CD4-positive, alpha-beta T cell treated with Interleukin-4 for 4 hours (primary cell): ENCODE measurements at places on chromosomes 2 and 18.

- no peak for DNase-seq
Measured at GRCh38 chr2:159890551-159891266, 92.7 kb upstream of the CD302 start.

DNA sequence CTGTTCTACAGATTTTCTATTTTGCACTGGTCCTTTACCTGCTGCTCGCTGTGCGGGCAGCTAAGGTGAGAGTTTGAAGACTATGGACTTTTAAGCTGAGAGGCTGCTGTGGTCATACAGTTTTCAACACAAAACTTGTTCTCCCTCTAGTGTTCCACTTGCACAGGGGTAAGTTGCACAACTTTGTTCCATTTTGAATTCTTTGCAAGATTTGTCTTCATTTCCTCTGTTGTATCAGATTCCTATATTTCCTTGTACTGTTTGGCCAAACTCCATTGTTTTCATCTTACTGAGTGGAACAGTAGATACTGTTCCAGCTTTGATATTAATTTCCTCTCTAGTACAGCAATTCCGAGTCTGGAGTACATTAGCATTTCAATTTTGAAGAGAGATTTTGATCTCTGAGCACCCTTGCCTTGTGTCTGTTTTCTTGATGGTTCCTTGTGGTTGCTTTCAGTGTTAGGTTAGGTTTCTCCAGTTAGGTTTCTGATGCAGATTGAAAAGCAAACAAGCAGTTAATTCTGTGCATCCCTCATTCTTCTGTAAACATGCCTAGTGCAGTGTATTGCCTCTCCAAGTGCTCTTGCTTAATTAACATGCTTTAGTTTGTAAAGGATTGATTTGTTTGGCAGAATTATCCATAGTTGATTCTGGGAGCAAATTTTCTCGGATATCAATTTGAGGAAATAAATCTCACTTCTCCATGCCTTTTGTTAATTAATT, 188.8 kb downstream of the PTPRM start:
- DNase-seq: no peak

- DNase-seq: no peak
Measured at GRCh38 chr2:80592106-80592505, 287.6 kb upstream of the LRRTM1 start.

DNA sequence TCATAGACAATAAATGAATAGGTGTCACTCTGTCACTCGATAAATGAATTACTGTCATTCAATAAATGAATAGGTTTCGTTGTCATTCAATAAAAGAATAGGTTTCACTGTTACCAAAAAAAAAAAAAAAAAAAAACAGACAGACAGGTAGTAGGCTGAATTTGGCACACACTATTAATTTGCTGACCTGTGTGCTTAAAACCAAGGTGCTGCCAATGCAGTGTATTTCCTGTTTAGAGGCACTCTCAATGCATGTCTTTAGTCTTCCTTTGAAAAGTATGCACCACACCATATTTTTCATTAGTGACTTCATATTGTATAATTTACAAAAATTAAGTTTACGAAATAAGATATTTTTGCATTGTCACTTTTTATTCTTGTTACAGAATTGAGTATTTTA, 16.2 kb downstream of the ANKRD62 start:
- no peak for DNase-seq

GRCh38 chr2:205273627-205274026, 408.7 kb upstream of the NRP2 start:
- DNase-seq: no peak

DNA sequence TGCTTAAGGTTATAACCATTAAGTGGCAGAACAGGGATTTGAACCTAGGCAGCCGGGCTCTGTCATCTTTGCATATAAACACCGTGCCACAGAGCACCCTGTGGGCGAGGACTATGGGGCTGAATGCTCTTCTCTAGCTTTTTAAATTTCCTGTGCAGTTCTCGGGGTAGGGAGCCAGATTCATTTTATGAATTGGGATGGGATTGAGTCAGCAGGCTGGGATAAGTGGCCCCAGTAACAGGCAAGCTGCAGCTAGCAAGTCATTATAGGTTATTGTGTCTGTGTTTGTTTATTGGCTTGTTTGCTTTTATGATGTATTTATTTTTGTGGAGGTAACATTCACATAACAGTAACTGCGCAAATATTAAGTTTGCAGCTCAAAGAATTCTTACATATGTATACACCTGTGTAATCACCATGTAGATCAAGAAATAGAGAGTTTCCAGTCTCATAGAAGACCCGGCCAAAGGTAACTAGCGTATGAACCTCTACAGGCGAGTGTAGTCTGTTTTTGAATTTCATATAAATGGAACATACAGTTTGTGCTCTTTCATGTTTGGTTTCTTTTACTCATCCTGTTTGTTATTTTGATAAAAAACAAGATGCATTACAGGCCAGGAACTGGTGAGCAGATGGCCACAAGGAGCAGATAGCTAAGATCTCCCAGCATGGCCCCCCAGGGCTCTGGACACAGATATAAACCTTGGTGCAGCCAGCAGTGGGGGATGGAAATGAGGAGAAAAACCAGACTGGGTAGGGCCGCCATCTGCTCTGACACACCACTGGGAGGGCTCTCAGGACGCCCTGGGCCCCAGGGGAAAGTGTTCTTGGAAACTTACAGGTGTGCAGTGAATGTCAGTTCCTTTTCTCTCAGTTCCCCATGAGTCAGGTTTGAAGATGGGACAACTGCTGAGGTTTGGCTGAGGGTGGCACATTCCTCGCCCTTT, 49.2 kb upstream of the GPR155 start:
- no peak for DNase-seq

DNA sequence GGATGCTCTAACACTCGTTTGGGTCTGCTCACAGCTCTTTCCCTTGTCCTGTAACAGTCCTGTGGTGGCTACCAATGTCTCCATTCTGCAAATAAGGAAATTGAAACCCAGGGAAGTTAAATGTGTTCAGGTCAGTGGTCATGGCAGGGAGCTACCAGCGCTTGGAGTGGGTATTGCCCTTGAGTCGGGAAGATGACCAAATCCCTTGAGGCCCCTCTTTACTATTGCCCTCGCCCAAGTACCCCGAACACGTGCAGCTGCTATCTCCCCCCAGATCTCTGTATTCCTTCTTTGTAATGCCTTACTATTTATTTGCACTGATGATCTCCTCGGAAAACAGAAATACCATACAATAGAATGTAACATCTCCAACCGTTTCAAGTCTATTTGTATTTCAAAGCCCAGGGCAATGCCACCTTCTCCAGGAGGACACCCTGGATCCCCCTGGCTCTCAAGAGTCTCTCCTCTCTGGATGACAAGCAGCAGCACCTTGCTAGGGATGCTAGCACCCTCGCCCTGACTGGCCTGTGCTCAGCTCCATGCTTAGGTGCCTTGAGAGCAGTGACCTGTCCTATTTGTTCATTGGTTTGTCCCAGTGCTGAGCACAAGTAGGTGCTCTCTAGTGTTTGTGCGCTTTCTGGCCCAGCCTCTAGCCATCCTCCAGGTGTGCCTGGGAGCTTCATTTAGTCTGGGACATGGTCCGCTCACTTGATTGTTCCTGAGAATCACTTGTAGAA, 15.1 kb downstream of the DYSF start:
- no peak for DNase-seq

DNA sequence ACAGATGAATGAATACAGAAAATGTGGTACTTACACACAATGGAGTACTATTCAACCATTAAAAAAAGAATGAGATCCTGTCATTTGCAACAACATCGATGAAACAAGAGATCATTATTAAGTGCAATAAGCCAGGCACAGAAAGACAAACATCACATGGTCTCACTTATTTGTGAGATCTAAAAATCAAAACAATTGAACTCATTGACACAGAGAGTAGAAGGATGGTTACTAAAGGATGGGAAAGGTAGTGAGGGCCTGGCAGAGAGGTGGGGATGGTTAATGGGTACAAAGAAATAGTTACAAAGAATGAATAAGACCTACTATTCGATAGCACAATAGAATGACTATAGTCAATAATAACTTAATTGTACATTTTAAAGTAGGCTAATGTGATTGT, 393.5 kb downstream of the SATB2 start:
- no peak for DNase-seq

GRCh38 chr2:44802777-44803424, 138.6 kb upstream of the SIX3 start:
- DNase-seq: no peak

GRCh38 chr2:238696331-238696730, 151.6 kb upstream of the TWIST2 start:
- no peak for DNase-seq

GRCh38 chr2:15553951-15554350, 7.2 kb downstream of the NBAS start:
- DNase-seq: no peak
